ENCODE measurements at places on chromosomes 7 and 10.

DNA sequence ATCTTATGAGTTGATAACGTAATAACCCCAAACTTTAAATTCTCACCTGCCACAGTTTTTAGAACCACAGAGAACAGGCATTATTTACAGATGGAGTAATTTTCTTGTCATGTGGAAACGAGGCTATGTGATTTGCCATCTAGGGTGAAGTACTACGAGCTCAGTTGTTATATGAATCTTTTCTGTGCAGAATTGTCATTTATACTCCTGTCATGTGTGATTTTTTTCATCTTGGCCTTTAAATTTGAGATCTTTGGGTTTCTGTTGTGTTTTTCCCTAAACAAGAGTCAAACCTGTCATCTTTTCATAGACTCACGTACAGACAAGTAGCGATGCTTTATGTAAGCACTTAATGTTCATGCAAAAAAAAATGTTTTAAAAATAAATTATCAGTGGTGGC lies 153.7 kb upstream of the TAC1 start:
- DNase-seq = no peak

- no peak for DNase-seq
These were observed 31.3 kb upstream of the GJD4 start for GRCh38 chr10:35573796-35574195.

GRCh38 chr7:94643771-94644545 lies 12.0 kb downstream of the SGCE start:
- no peak for DNase-seq

GRCh38 chr7:25706764-25707163 lies 445.2 kb upstream of the NFE2L3 start:
- DNase-seq = no peak

DNA sequence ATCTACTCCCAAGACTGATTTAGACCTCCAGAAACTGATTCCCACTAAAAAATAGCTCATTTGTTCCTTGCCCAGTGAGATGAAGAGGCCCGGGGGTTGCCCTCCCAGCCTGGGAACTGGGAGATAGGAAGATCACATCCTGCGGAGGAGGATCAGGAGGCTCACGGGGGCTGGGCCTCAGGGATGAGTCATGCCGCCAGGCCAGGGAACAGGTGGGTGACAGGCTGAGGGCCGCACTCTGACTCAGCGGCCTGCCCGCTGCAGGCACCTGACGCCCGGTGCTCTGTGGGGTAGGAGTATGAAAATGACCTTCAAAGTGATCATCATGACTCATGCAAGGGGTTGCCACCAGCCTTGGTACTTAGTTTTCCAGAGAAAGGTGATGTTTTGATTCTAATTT lies 104.5 kb upstream of the ZPBP start:
- DNase-seq = peak; percentile 75

GRCh38 chr10:75021379-75022249 lies 89.8 kb upstream of the SAMD8 start:
- DNase-seq = no peak

GRCh38 chr7:115754226-115754625 lies 276.3 kb downstream of the TFEC start:
- DNase-seq = no peak

GRCh38 chr7:157599491-157599890 lies 262.7 kb downstream of the DNAJB6 start:
- DNase-seq = no peak

DNA sequence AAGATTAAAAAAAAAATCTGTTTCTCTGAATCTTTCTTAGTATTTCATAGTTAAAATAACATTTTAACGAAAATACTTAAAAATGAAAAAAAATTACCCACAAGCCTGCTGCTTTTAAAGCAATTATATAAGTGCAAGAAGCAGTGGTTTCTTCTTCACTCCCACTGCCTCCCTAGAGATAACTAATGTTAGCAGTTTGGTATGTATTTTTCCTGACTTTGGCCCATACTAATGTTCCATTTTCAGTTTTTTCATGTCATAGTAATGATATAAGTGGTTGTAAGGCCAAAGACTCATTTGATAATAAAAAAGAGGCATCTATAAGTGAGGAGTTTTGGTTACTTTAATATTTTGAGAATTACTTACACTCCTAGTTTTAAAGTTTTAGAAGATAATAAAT lies 24.3 kb upstream of the LAMB1 start:
- no peak for DNase-seq

DNA sequence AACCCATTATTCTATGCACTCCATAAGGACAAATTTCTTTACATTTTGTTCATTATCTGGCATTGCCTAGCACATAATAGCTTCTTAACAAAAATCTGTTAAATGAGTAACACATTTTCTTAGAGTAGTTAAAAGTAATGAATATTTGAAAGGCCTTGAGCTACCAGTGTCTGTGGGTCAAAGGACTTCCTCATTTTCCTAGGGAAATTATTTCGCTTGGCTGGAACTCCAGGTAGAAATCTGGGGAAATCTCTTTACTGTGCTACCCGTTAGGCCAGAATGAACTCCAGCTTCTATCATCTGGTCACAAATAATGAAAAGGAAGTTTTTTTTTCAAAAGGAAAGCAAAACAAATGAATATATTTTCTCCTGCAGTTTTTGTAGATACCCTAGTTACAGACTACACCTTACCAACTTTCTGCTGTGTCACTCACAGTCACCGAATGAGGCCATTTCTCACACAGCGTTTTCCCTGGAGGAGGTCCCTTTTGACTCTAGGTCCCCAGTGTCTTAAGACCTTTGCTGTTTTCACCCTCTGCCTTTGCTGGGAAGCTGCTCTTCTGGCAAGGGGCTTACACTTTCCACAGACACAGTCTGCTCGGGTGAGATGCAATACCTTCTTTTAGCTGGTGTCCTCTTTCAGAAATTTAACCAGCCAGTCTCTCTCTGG lies 1.6 kb downstream of the SAMD9L start:
- DNase-seq = no peak

- DNase-seq = no peak
These were observed 85.1 kb upstream of the KMT2C start for GRCh38 chr7:152520861-152521302.
